Kidney (tissue), 22 donors: ENCODE measurements at places on chromosomes 12 and 14. TPM values are rescaled to one million over a fixed set of nuclear protein-coding genes. Genes with fewer than 3 reads are reported as not detected.

SLC2A13 gene
- 18.6 TPM for total RNA-seq

HOXC5 gene
- 4.8 TPM for total RNA-seq

DNA sequence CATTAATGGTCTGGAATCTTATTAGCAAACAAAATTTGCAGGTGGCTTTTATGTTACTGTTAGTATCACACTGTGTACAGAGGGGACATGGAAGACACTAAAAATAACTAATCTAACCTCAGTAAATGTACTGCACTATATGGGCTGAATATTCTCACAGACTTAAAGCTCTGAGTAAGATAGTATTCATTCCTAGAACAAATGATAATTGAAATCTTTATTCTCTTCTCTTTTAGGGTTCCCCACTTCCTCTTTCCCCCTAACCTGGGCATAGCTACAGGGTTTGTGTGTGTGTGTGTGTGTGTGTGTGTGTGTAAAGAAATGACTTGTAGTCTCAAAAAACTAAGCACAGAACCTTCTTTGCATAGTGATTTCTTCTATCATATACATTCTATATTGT, 21.4 kb upstream of the HECTD1 start:
- H3K27ac ChIP-seq = peak overlapping the region; percentile 63
- DNase-seq = no peak
- H3K4me1 ChIP-seq = no peaks in the 10 kb centered on the region
- H3K27me3 ChIP-seq = no peaks in the 10 kb centered on the region

- peak; percentile 80 for DNase-seq
- no peak overlapping the region for H3K4me3 ChIP-seq
- H3K4me1 ChIP-seq = no peaks in the 10 kb centered on the region
Measured at GRCh38 chr12:4089121-4089606, 184.4 kb upstream of the CCND2 start.

- H3K4me3 ChIP-seq = no peak overlapping the region
- peaks cover 15% of the 10 kb centered on the region for H3K36me3 ChIP-seq
- H3K4me1 ChIP-seq = no peaks in the 10 kb centered on the region
- no peak for DNase-seq
Measured at GRCh38 chr12:110728628-110729027, 14.1 kb downstream of the PPP1CC start.

DNA sequence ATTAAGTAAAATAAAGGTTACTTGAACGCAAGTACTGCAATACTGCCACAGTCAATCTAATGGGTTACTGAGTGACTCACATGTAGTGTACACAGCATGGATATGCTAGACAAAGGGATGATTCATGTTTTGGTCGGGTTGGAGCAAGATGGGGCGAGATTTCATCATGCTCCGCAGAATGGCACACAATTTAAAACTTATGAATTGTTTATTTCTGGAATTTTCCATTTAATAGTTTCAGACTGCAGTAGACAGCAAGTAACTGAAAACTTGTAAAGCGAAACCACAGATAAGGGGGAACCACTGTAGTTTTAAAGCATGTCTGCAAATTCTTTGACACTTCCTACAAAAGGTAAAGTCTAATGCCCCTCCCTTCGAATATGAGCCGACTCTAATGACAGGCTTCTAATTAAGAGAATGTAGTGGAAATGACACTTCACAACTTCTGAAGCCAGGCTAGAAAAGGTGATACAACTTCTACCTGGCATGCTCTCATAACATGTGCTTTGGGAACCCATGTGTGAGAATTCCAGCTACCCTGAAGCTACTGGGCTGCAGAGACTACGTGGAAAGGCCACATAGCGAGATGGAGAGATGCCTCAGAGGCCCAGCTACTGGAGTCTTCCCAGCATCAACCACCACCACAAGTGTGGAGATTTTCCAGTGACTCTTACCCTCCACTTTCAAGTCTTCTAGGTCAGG, 13.9 kb upstream of the TCP11L2 start:
- DNase-seq = no peak
- H3K4me3 ChIP-seq = no peak overlapping the region
- H3K4me1 ChIP-seq = no peaks in the 10 kb centered on the region
- H3K36me3 ChIP-seq = no peaks in the 10 kb centered on the region
- no peak overlapping the region for H3K27ac ChIP-seq
- no peaks in the 10 kb centered on the region for H3K27me3 ChIP-seq

GRCh38 chr12:4330203-4330602, 9.2 kb downstream of the TIGAR start:
- no peaks in the 10 kb centered on the region for H3K36me3 ChIP-seq
- no peak for DNase-seq
- no peaks in the 10 kb centered on the region for H3K4me1 ChIP-seq
- no peak overlapping the region for H3K27ac ChIP-seq
